ENCODE measurements at places on chromosomes 4 and X. TPM values are rescaled to one million over a fixed set of nuclear protein-coding genes. Genes with fewer than 3 reads are reported as not detected.

DNA sequence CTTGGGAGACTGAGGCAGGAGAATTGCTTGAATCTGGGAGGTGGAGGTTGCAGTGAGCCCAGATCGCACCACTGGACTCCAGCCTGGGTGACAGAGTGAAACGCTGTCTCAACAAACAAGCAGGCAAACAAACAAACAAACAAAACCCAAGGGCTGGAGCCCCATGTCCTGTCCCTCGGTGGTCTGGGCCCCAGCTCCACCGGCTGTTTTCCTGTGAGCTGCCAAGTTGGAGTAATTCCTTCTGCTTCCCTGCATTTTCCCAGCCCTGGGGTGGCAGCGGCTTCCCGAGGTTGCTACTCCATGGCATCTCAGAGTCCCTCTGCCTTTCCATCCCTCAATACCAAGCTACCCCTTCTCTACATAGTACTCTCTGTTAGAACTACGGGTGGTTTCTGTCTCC, 43.2 kb downstream of the RGS12 start:
- peak; percentile 55 for DNase-seq

GRCh38 chr4:610411-611261, 14.7 kb upstream of the PDE6B start:
- no peak for DNase-seq

GRCh38 chr4:137748616-137749015, 216.3 kb upstream of the PCDH18 start:
- no peak for DNase-seq

DNA sequence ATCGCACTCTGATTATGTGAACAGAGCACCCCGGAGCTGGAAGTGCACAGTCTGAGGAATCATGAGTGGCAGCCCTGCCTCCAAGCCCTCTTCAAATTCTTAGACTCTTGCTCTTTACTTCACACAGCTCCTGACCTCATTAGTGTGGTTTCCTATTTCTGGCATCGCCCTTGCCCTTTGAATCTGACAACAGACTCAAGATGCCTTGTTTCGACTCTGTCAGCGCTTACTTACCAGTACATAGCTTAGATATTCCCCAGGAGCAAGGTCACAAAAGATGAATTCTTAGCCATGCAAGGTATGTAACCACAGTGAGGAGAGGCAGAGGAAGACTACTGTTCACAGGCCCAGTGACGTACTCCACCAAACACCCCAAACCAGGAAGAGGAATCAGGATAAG, 167.2 kb downstream of the KDR start:
- no peak for DNase-seq

GRCh38 chr4:132227151-132227856, 921.8 kb upstream of the PCDH10 start:
- DNase-seq, result no peak

- DNase-seq, result no peak
Observed at GRCh38 chrX:123738378-123738940, 5.6 kb upstream of the THOC2 start.

DNA sequence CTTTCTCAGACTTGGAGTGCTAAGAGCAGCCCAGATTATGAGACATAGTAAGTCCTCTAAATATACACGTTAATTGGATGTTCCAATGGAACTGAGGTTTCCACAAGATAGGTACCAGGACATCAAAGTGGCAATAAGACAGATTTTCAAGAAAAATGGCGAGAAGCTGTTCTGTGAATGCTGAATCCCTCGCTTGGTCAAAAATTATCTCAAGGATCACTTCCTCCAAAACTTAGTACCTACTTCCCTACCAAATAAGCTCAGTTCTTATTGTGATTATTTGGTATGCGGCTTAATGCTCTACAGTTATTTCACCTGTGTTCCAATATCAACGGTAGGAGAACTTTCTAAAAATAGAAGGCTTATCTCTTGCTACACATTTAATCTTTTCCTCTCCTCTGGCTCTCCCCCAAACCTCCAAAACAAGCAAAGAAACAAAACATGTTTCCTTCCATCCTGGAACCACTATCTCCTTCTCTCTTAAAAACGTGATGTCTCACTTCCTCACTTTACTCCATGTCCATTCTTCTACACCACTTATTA, 14.7 kb downstream of the PDGFC start:
- no peak for DNase-seq

GRCh38 chr4:2642968-2643367, 106.5 kb downstream of the FAM193A start:
- no peak for DNase-seq

GRCh38 chr4:166128403-166128802, 255.4 kb downstream of the TLL1 start:
- DNase-seq, result no peak

GRCh38 chr4:168803732-168804131, 206.3 kb downstream of the CBR4 start:
- DNase-seq, result no peak

DNA sequence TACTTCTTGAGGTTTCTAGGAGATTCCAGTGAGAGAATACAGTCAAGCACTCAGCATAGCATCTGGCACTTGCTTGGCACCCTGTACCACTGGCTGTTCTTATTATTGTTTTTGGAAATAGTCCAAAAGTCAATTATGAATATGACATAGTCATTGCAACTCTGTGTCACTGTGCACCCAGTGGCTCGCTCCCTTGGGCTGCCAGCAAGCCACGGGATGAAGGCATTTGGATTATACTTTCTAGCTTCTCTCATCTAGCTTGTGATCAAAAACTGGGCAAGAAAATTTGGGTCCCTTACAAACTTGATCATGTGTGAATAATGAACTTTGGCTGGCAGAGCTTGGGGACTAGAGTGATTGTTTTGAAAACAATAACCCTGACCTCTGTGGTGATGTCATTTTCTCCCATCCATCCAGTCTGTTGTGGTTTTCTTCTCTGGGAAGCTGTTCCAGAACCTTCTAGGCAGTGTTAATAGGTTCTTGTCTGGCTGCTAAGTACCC, 32.7 kb upstream of the LIMCH1 start:
- no peak for DNase-seq

- no peak for DNase-seq
Observed at GRCh38 chrX:130171446-130172126, at the start of gene RAB33A. TSS of gene RAB33A (plus strand) at chrX:130171962. CDS start at chrX:130172063, 101 bp downstream.

GRCh38 chrX:148049441-148049840, 68.3 kb downstream of the FMR1NB start:
- no peak for DNase-seq

GRCh38 chr4:39045827-39046221, 13.6 kb upstream of the TMEM156 start:
- no peak for DNase-seq

- DNase-seq, result no peak
Observed at GRCh38 chr4:189162073-189162789, 778.4 kb upstream of the FRG1 start.

- DNase-seq, result no peak
Observed at GRCh38 chr4:69995526-69996016, at the start of gene STATH. TSS of gene STATH (plus strand) at chr4:69995966. CDS start at chr4:69998438, 2,472 bp downstream.

- DNase-seq, result peak; percentile 60
Observed at GRCh38 chrX:129695937-129696336, 41.2 kb upstream of the APLN start.

- no peak for DNase-seq
Observed at GRCh38 chr4:145956288-145956890, 17.8 kb upstream of the ZNF827 start.

DNA sequence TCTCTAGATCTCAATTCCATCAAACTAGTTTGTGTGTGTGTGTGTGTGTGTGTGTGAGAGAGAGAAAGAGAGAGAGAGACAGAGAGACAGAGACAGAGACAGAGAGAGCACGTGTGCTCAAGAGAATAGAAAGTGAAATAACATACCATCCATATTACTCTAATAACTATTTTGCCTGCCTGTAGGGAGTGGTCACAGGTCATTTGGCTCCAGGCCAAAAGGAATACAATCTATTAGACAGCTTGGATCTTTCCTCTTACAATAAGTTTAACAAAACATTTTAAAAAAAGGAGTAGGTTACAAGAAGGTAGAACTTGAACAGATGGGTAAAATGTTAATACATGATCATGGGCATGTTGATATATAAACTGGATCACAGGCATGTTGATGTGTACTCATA, 76.2 kb downstream of the COL4A6 start:
- DNase-seq, result no peak

DNA sequence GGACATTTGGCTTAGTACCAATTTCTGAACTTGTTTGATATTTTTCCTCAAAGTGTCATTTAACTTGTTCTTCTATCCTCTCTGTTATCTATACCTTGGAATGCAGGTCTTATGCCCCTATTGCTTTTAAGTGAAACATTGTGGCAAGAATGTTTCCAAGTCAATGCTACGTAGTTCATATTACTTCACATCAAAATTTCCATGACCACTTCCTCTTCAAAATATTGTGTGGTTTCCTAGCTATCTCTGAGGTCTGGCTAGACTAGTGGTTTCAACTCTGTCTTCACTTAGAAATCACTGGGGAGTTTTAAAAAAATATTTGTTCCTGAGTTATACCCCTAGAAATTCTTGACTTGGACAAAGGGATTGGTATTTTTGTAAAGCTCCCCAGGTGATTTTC, 20.2 kb upstream of the RASGEF1B start:
- DNase-seq, result no peak

The HTR2C gene
- total RNA-seq, result 1.7 TPM

The TMEM150C gene
- total RNA-seq, result 10.6 TPM

The GSX2 gene
- total RNA-seq, result not detected

The CLIC2 gene
- total RNA-seq, result 15.5 TPM

The KIAA1210 gene
- not detected for total RNA-seq

The GPR119 gene
- total RNA-seq, result not detected

The LRCH2 gene
- total RNA-seq, result 10.1 TPM

The AVPR2 gene
- 4.9 TPM for total RNA-seq

The PRRG3 gene
- 0.98 TPM for total RNA-seq

The IGSF1 gene
- 1.2 TPM for total RNA-seq

The SLC39A8 gene
- total RNA-seq, result 27.7 TPM

The NEUROG2 gene
- total RNA-seq, result not detected
